IPS DF 6.9 (cell line): ENCODE measurements at places on chromosomes 1 and 21.
A peak's percentile ranks its signal among the peaks of the same experiment; 100 is the strongest.

DNA sequence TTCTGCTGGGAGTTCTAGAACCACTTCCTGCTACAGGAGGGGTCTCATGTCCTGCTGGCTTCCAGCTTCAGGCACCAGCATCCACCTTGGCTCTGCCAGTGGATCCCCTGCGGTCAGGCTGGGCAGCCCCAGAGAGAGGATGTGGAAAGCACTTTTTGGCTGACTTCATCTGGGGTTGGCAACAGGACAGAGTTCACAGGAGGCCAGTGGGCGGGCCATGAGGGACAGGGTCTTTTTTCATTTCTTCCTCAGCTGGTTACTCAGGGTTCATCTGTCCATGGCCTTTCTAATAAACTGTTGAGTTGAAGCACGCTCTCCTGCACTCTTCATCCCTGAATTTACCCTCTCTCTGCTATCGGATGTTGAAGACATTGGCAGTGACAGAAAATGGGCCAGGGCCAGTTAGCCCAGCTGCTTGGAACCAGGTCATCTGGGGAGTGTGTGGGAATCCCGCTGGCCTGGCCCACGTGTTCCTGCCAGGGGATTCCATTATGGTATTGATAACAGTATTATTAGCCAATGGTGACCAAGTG lies 45.2 kb downstream of the RPS6KA1 start:
- DNase-seq: no peak

DNA sequence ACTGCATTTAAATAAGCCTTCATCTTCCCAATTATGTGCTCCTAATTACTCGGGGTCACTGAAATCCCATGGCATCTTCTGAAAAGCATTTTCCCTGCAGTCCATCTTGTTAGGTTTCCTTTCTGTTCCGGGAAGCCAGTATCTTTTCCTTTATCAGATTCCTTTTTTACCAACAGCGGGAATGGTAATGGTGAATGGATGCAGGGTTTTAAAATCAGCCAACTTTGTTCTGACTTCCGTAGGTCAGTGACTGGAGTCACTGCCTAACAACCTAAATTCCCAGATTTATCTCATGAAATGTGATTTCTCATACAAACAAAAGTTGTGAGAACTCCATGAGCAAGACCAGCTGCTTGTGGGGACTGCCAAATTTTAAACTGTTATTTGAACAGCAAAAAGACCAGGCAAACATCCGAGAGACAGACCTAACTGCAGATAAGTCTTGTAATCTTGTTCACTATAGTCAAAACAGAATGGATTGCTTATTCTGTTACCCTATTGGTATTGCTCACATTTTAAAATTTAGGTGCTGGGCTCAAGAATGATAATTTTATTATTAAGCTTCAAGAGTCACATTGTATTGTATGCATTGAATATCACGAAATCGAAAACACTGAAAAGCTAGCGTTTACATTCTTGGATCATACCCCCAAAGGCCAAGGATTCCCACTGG lies 1.2 kb upstream of the RWDD3 start:
- no peak for DNase-seq

- no peak for DNase-seq
Observed at GRCh38 chr1:186500804-186501203, 39.9 kb upstream of the PDC start.

DNA sequence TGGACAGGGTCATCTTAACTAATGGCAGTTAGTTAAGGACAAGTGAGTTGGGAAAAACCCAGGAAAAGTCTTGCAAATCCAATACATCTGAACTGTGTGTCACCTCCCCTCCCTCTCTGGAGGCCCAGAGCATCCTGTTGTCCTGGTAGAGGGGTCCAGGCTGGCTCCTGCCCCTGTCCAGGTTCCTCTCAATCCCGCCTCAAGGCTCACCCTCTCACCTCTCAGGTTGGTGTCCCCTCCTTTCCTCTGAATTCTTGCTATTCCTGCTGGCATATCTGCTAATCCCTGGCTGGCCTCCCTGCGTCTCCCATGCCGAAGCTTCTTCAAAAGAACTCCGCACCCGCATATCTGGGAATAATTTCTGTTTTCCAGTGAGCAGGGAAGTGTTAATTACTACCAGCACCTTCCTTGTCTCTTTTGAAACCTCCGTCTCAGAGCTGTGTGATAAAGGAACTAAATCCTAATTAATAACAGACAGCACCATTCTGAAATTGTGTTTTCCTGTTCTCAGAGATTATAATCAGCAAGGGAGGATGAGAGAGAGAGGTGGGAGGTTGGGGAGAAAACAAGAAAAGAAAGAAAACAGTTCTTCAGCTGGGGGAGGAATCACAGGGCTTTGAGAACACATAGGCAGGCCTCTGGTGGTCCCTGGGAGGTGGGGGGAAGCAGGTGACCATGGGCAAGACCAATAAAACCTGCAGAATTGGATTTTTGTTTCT lies 568.0 kb downstream of the PTPRU start:
- DNase-seq: no peak

- DNase-seq: peak; percentile 61
Observed at GRCh38 chr1:112358798-112359408, 37.1 kb upstream of the CTTNBP2NL start.

- no peak for DNase-seq
Observed at GRCh38 chr1:209643285-209644020, 8.8 kb downstream of the LAMB3 start.

GRCh38 chr1:17711941-17712340 lies 43.2 kb upstream of the ACTL8 start:
- no peak for DNase-seq
